Epithelial cell of esophagus (primary cell): ENCODE measurements at places on chromosomes 5 and 9.

GRCh38 chr5:173916233-173916632 lies 28.1 kb downstream of the CPEB4 start:
- no peak for DNase-seq

DNA sequence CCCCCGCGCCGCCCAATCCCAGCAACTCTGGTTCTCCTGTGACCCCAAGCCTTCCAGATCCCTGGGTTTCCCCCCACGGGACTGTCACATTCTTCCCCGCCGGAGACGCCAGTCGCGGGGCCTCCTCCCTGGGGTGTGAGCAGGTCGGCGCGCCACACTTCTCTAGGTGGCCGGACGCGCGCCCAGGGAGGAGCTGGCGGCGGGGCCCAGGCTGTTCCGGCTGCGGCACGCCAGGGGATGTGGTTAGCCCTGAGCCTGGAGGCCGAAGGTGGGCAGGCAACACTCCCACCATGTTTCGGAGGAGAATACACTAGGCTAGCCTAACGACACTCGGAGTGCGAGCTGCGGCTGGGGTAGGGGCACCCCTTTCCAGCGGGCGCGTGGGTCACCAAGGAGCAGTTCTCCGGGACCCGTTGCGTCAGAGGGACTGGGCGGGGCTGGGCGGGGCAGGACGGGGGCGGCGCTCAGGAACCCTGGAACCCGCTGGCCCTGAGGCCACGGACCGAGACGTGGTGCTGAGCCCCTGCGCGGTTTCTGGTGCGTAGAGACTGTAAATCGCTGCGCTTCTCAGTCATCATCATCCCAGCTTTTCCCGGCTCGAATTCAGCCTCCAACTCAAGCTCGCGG lies at the start of gene SLC27A6:
TSS of gene SLC27A6 (plus strand) at position 478 of the 627 bp plus-strand sequence. CDS start 650 bp downstream, outside the sequence.
- peak; percentile 15 for DNase-seq

GRCh38 chr5:90182726-90183125 lies 226.8 kb downstream of the CETN3 start:
- DNase-seq = peak; percentile 76

DNA sequence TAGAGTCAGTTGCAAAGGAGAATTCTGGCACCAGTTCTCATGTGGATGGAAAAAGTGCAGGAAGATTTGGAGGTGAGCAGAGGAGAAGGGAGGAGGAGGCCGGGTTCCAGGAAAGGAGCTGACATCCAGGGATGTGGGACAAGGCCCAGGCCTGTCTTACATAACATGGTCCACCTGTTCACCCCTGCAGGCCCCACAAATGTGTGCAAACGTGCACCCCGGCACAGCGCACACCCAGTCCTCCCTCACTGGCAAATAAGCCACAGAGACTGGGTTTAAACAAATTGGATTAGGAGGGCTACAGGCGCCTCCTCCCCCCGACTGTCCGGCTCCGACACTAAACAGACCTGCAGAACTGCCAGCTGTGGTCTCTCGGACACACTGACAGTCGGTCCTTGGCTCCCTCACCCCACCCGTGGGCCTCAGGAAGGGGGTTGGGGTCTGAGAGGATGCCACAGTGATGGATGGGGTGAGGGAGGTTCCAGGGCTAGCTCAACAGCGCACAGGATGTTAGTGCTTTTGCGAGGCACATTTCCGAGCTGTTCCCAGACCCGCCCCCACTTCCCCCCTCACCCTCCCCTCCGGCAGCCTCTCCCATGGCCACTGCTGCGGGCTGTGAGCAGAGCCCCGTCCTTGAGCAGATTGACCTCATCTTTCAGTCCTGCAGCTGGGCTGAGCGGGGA lies 43.4 kb upstream of the IL17B start:
- no peak for DNase-seq

GRCh38 chr9:89022902-89023301 lies 31.6 kb downstream of the S1PR3 start:
- DNase-seq = no peak

DNA sequence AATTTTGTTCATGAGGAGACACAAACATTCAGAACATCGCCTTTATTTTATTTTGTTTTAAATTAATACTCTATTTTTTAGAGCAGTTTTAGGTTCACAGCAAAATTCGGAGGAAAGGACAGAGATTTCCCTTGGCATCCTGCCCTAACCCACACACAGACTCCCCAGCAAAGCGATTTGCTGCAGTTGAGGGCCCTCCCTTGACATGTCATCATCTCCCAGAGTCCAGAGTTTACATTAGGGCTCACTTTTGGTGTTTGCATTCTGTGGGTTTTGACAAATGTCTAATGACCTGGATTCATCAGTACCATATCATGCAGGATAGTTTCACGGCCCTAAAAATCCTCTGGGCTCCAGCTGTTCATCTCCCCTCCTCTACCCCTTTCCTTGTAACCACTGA lies 33.6 kb upstream of the COL5A1 start:
- DNase-seq = no peak

- DNase-seq = no peak
Observed at GRCh38 chr9:95978106-95978505, 102.6 kb downstream of the ERCC6L2 start.

DNA sequence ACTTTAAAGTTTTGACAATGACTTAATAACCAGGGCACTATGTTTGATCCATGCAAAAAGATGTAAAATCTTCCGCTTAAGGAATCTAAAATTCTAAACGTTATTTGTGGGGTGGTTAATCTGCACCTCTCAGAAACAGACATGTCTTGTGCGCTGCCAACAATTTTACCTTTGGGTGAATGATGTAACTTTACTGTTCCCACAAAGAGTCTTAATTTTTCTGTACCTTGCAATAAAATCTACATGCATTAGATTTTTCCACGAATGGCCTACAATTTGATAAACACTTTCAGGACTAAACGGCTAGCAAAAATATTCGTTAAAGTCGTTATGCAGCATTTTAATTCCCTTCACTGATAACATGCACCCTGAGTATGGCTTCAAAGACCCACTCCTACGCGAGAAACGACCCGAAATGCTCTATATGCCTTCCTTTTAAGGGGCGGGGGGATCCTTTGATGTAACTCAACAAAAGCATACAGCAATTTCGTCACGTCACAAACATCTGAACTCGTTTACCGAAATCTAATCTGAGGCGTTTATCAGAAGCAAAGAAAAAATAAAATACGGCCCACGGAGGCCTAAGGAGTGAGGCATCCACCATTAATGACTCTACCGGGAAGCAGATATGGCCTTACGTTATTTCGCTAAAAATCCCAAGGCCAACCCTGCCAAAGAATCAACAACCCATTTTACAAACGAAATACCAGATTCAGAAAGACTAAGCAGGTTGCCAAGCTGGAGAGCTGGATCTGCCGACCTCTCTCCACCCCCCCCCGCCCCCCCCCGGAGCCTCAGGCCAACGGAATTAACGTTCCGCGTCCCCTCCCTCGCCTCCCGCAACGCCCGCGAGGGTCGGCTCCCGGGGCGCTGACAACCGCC lies 621 bp downstream of the AK6 start:
- DNase-seq = no peak

GRCh38 chr5:68353605-68354004 lies 138.0 kb downstream of the PIK3R1 start:
- no peak for DNase-seq

DNA sequence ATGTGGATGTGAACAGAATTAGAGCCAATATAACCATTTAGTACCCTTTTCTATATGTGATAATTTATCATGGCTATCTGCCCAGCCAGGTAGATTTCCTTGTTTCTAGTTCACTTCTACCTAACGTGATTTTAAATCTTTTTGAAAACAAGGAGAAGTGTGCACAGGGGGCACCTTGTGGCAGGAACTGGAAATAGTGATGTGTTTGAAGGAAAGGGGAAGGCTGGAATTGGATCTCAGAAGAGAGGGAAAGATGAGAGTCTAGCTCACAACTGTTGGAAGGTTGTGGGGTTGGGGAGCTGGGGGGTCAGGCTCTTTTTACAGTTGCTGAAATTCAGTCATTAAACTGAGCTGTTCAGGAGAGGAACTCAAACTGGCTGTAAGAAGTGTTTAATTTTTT lies 219.5 kb downstream of the KCTD16 start:
- DNase-seq = peak; percentile 23

- no peak for DNase-seq
Observed at GRCh38 chr9:131270171-131271015, 5.9 kb downstream of the FAM78A start.

DNA sequence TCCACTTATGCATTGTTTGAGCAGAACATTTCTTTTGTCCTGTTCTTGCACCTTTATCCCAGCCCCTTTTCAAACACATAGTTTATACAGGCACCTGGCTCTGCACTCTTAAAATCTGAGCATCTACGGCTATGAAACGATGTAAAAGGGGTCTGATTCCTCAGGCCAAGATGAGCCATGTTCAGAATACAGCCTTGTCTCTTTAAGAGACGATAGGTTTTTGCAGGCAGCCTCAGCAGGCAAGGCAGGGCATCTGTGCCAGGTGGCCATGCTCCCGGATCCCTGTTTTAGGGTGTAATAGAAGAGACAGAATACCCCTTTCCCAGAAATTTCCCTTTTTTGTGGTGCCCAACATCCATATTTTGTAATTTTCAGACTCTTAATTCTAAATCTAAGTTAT lies 89.1 kb upstream of the NFIB start:
- no peak for DNase-seq

- DNase-seq = peak; percentile 85
Observed at GRCh38 chr9:2800394-2801179, 43.3 kb downstream of the PUM3 start.

DNA sequence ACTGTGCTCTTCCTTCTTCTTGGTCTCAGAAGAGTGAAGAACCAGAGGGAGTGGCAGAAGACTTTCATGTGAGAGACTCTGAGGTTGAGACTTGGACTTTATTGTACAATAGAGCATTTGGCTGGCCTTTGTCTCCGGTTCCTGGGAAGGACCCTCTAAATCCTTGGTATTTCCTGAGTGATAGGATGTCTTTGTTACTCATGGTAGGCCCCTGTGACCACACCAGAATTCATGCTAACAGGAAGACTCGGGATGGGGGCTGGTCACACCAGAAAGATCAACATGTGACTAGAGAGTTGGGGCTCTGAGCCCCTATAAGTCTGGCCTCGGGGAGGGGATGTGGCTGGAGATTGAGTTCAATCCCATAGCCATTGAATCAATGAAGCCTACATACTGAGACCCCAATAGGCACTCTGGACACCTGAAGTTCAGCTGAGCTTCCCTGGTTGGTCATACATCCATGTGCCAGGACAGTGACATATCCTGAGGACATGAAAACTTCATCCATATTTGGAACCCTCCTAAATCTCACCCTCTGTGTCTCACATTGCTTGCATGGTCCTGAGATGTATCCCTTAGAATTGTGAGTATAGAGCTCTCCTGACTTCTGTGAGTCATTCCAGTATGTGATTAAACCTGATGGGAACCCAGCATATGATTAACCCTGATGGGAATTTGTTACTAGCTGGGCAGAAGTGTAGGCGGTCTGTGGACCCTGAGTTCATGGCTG lies 201.7 kb downstream of the GADD45G start:
- no peak for DNase-seq

DNA sequence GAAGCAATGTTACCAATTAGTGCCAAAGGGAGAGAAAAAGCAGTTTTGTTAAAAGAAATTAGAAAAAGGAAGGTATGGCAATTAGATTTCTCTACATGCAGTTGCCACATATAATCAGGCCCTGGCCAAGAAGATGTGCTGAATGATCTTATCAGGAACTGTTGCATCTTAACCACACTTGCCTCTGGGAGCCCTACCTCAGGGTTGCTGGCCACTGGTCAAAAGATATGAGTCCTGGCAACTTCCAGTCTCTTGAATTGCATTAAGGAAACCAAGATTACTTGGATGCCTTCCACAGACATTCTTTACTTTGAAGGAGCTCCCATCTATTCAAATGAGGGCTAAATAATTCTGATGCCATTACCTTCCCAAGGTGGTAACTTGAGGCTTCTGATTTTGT lies 60.4 kb downstream of the TNC start:
- no peak for DNase-seq

DNA sequence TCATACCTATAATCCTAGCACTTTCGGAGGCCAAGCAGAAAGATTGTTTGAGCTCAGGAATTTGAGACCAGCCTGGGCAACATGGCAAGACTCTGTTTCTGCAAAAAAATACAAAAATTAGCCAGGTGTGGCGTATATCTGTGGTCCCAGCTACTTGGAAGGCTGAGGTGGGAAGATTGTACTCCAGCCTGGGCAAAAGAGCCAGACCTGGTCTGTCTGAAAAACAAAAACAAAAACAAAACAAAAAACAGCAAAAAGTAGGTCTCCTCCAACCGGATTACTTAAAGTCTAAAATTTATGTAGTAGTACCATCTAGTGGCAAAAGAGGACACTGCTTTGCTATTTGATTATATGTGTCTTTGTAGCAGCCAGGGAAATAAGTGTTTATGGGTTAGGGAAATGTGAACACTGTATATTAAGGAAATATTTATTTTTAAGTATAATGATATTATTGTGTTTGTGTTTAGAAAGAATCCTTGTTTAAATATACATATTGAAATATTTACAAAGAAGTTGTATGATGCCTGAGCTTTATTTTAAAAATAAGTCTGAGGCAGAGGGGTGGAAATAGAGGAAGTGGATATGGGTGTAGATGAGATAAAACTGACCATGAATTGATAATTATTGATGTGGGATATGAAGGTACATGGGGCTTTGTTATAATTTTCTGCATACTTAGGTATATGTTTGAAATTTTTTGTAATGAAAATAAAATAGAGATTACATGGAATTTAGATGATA lies 20.0 kb downstream of the APC start:
- DNase-seq = peak; percentile 66

- DNase-seq = no peak
Observed at GRCh38 chr5:17373406-17373805, 124.6 kb upstream of the TAF11L2 start.

- DNase-seq = no peak
Observed at GRCh38 chr5:44933686-44934085, 124.9 kb downstream of the MRPS30 start.

DNA sequence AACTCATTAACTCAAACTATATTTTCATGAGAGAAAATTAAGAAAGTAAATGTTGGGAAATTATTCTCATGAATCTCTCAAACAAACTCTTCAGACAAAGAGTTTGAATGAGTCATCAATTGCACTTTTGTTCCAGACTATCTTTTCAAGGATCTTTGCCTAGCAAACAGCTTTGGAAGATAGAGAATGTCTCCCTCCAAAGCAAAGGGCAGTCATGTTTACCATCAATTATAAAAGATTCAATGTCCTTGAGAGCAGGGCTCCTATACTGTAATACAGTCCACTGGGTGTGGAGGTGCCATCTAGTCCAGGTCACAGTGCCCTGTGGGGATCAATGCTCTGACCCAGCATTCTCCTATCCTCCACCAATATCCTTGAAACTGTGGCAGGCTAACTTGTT lies 1429.3 kb downstream of the EFNA5 start:
- peak; percentile 21 for DNase-seq
